Activated CD4-positive, alpha-beta T cell treated with anti-CD3 and anti-CD28 coated beads for 4 hours (primary cell): ENCODE measurements at places on chromosomes 13 and 19.

DNA sequence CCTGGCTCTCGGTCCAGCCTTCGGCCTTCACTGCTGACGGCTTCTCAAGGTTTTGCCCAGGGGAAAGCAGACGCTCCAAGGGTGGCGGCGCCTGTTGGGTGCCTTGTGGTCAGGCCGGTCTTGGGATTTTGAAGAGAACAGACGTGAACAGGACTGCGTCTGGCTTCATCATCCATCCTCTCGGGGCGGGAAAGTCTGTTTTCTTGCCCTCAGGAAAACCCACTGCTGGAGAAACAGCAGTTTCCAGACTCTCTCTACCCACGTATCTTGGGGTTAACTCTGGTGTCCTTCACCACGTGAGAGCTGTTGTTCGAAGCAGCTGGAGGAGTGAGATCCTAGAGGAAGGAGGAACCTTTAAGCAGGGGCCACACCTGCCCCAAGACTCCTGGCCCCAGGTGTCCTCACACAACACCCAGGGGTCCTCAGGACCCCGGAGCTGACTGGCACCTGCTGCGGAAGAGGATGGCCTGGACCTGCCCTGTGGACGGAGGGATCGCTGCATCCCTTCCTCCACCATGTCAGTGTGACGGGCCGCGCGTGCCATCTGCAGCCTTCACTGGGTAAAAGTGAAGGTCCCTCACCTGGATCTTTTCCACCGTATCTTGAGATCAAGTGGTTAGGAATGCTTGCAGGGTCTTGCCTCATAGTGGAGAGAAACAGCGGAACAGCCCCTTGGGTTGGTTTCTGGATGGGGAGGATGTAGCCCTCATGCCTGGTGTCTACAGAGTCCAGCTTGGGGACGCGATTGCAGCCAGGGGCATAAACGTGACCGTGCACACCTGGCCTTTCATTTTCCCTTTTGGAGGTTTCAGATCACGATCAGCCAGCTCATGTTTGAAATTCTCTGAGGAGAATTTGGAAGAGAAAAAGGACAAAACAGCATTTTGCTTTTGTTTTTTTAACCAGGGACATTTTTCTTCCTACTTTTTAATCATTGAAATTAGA, 69.5 kb upstream of the MCF2L start:
- DNase-seq: no peak

DNA sequence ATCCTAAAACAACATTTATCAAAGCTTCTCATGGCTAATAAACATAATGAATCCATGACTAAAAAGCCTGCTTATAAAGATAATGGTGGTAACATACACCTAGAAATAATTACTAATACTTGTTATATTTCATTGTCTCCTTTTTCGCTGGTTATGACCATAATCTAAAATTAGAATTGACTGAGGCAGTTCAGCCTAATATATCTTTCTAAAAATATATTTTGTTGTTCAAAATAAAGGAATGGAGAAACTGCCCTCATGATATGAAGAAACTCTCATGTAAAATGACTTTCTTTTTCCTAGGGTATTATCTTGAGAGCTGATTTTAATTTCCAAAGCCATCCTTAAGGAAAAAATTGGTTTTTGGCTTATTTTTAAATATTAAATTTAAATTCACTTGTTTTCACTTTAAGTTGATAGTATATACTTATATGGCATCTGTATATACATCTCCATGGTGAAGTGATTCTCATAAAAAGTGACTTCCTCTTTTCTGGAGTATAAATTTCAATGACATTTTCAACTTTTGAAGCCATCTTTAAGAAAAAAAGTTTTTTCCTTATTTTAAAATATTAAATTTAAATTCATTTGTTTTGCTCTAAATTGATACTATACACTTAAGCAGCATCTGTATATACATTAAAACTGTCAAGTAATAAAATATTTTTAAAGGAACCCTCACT, 204.6 kb downstream of the VWA8 start:
- no peak for DNase-seq

DNA sequence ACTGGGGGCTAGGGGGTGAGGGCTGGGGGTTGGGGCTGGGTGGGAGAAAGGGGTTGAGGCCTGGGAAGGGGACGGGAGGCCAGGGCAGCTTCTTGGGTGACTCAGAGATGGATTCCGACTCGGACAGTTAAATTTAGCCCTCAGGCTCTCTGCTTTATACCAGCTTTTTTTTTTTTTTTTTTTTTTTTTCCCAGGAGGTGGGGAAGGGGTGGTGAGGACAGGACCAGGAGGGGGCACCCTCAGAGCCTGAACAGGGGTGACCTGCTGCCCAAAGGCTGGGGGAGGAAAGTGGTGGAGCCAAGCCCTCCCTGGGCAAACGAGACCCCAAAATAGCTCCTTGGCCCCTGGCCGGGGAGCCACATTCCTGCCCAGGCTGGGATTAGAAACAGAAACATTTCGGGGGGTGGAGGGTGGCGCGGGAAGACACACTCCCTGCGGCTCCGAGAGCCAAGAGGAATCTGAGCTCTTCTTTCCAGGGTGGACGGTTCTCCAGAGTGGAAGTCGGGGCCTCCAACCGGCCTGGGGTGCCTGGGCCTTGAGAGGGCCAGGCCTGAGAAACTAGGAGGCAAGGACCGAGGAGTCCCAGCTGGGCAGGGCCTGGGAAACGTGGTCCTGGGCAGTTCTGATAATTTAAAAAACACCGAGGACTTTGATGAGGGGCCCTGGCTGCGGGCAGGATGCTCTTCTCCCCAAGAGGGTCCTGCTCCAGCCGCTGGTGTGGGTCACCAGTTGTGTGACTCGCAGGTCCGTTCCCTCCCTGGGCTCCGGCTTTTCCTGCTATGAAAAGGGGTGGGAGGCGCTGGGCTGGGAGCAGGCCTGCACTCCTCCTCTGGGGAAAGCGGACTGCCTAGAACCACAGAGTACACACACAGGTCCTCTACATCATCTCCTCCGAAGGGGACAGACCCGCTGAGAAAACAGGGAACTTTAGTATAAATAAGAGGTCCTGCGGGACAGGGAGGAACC, 813 bp upstream of the DMPK start:
- no peak for DNase-seq

GRCh38 chr19:10718205-10719196, 622 bp downstream of the DNM2 start:
- peak; percentile 42 for DNase-seq
